ENCODE measurements at places on chromosomes 6 and 20.
A peak's percentile ranks its signal among the peaks of the same experiment; 100 is the strongest.

- DNase-seq: no peak
These were observed 203.0 kb upstream of the TBX18 start for GRCh38 chr6:84967389-84967788.

- DNase-seq: no peak
These were observed 4.6 kb upstream of the REV3L start for GRCh38 chr6:111487661-111488060.

GRCh38 chr6:154672086-154672485 lies 61.1 kb upstream of the SCAF8 start:
- no peak for DNase-seq

DNA sequence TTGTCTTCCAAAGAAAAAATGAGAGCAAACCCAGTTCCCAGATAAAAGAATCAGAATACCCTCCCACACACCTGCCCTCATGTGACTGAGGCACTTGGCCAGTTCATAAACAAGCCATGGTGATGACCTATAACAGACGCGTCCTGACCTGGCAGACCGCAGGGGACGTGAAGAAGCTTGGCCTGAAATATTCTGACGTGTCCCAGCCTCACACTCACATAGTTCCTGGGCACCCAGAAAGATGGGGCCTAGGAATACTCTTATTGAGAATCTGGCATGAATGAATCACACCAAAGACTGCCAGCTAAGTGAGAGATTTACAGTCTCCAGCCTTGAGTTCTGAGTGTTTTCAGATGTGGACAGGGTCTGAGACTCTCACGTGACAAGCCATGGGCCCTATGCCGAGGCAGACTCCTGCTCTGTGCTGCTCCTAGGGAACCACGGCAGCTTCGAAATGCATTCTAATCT lies 17.2 kb upstream of the MAP3K4 start:
- no peak for DNase-seq

DNA sequence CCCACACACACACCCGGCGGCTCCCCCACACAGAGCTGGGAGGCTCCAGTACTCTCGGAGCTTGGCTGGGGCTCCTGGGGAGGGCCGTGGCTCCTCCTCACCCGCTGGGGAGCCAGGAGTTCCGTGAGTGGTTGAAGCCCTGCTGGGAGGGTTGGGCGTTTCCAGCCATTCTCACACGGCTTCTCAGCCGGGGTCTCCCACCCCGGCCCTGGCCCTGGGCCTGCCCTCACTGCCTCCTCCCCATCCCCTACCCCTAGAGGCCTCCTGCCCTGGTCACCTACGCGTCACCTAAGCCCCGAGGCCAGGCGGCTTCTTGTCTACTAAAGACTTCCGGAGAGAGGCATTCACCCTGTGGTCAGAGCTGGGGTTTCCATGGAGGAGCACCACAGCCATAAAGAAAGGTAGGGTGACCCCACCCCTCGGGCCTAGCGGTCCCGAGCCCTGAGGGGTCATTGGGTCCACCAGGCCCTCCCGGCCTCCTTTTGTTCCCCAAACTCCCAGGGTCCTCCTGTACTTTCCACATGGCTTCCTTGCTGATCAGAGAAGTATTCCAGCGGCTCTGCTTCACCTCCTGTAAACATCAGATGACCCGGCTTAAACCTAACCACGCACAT lies 99.3 kb downstream of the TTLL2 start:
- DNase-seq: no peak

DNA sequence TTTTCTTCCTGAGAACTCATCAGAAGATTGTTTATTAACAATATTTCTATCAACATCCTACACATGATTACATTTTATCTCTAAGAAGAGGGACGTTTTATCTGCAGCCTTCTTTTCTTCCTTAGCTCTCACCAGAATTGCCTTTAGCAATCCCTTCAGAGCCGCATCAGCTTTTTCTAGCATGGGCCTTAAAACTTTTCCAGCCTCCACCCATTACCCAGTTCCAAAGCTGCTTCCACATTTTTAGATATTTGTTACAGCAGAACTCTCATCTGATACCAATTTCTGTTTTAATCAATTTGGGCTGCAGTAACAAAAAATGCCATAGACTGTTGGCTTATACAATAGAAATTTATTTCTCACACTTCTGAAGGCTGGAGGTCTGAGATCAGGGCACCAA lies 281.5 kb downstream of the THBS2 start:
- DNase-seq: no peak

DNA sequence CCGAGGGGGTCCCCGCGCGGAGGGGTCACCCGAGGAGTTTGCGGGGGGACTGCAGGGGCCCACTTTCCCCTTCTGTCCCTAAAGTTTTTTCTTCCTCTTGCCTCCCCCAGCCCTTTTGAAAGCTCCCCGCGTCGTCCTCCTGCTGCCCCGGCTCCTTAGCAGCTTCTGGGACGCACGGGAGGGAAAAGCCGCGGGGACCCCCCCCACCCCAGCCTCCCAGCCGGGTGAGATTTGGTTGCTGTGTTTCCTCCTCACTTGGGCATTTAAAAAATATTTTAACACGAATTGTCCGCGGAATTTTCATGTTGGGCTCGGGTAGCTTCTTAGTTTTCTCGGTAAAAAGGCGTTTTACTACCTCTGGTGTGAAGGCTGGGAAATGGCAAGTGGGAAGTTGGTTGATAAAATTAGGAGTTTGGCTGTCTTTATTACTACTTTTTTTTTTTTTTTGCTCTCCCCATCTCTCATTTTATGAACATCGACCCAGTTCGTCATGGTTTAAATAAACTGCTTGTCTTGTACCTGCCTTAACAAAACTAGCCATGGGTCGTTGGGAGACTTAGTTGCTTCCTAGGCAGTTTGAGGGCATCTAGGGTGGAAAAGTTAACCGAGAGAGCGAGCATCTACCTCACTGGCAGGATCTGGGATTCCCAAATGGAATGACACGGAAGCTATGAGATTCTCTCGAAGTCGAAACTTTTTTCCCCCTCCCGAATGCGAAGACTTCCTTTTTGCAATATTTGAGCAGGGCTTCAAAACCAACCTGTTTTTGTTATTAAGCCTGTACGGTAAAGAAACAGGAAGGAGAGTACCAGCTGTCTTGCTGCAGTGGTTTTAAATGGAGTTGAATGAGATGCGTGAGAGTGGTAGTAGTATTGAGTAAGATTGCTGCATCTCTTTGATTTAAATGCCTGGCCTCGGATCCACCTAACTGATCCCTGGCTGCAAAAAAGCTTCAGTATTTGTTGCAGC lies 868 bp downstream of the NCOA3 start:
- peak; percentile 41 for DNase-seq

- no peak for DNase-seq
These were observed 93.2 kb downstream of the GRIK2 start for GRCh38 chr6:101486726-101487125.

- DNase-seq: no peak
These were observed 28.4 kb upstream of the BTN3A2 start for GRCh38 chr6:26336355-26337198.

- no peak for DNase-seq
These were observed 114.1 kb downstream of the CD83 start for GRCh38 chr6:14231501-14232280.

DNA sequence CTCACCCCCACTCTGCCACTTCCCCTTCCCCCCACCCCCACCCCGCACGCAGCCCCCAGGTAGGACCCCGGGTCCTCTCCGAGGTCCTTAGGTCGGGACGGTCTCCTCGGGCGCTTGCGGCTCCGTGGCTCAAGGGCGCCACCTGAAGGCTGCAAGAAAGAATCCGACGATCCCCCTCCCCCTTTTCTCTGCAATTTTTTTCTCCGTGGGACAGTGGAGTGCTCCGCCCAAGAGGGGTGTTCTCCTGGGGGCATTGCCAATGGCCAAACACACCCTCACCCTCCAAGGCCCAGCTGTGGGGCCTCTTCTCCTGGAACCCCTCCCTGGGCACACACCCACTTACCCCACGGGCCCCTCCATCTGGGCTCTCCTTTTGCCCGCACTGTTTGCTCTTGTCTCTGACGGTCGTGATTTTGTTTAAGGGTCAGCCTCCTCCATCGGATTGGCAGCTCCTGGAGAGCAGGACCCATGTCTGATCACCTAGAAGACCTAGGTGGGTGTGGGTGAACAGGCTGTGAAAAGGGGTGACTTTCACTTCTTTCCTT lies 1.1 kb upstream of the TMEM74B start:
- DNase-seq: peak; percentile 49

GRCh38 chr6:38907264-38907663 lies 141.3 kb upstream of the GLP1R start:
- DNase-seq: no peak

DNA sequence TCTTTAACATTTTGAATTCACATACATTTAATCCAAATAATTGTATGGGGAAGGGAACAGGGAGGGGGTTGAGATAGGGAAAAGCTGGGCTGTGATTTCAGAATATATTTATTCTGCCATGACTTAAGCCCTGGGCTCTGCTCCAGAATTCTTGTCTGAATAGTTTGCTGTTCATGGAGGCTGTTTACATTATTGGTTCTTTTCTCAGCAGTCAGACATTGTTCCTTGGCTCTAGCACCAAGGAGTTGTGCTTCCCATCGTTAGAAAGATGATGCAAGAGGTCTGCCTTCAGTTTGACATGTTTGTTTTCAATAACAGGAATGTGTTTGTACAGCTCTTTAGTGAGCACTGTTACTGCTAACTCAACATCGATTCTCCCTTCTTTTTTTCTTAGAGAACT lies 198.8 kb upstream of the CDYL start:
- DNase-seq: no peak

GRCh38 chr6:160733050-160733646 lies 31.1 kb downstream of the PLG start:
- DNase-seq: peak; percentile 7

DNA sequence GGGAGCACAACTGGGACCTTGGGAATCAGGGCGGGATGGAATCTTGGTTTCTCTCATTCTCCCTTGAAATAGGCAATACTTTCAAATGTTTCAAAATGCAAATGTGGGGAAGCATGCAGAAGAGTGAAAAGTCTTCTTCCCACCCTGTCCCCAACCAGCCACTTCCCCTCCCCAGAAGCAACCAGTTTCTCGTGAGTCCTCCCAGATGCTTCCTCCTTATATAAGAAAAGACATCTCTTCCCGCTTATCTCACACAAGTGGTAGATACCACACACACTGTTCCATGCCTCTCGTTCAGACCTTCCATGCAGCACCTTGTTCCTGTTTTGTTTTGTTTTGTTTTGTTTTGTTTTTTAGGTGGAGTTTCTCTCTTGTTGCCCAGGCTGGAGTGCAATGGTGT lies 25.1 kb downstream of the HCK start:
- no peak for DNase-seq

- DNase-seq: no peak
These were observed 360.7 kb downstream of the NKAIN2 start for GRCh38 chr6:124164343-124164742.

Measured in stimulated activated CD4-positive, alpha-beta T cell treated with anti-CD3 and anti-CD28 coated beads, Interleukin-4, amount 100 ng/mL, for 1 hour (primary cell).